ENCODE measurements at places on chromosomes 16 and 17. TPM values are rescaled to one million over a fixed set of nuclear protein-coding genes. Genes with fewer than 3 reads are reported as not detected.

- no peak for DNase-seq
Measured at GRCh38 chr17:44581868-44582267, 24.6 kb downstream of the FZD2 start.

DNA sequence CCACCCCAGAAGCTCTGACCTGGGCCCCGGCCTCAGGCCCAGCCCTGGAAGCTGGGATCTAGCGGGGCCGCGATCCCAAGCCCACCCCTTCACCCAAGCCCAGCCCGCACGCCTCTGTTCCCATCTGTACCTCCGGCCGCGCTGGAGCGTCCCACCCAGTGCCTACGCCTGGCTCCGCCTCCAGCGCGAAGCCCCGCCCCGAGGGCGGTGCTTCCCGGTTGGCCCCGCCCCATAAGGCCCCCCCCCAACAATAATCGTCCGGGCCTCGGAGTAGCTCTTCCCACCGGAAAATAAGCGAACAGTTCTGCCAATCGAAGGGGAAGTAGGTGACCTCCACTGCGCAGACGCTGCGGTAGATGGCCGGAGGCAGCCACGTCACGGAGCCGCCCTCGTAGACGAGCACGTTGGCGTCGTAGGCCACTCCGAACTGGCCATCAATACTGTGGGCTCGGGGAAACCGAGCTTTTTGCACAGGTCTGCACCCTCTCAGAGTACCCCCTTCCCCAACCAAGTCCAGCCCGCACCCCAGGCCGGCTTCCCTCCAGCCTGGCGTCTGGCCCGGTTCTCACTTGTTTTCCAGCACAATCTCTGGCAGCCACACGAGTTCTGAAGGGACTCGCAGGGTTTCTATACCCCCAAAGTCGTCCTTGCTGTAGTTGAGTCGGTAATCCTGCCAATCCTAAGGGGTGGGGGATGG lies 1.1 kb downstream of the CHRNE start:
- no peak for DNase-seq

The FNDC8 gene
- total RNA-seq = not detected

DNA sequence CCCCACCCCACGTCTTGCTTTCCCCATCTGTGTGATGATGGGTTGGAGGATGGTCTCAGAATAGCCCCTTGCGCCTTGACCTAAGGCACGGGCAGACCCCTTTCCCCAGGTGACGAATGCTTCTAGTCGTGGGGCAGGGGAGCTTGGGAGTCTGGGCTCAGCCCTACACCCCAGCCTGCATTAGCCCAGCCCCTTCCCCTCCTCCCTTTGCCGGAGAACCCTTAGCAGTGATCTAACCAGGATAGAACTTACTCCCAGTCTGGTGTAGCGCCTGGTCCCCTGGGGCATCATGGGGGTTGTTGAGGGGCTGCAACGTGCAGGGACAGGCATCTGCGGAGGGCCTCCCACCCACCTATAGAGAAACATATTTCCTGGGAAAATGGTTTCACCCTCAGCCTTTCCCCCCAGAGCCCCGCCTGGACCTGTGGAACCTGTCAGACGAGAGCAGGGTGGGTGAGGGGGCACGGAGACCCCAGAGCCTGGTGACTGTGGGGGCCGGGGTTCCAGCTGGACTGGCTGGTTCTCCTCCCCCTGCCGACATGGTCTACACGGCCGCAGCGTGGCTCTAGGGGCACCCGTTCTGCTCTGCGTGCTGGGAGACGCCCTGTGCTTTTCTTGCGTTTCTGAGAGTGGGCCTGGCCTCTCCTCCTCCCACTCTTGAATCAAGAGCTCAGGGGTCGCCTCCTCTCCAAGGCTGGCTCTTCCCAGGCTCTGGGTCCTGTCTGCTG lies 4.7 kb downstream of the SMTNL2 start:
- DNase-seq = no peak

GRCh38 chr16:1275791-1276579 lies 20.1 kb downstream of the TPSD1 start:
- DNase-seq = no peak

The NOD2 gene
- total RNA-seq = not detected

The C17orf107 gene
- total RNA-seq = 2.4 TPM

The ERN2 gene
- not detected for total RNA-seq

The EPN3 gene
- total RNA-seq = 0.92 TPM

- DNase-seq = no peak
Measured at GRCh38 chr17:29827179-29827578, 102.8 kb downstream of the SSH2 start.

The FBXW10 gene
- not detected for total RNA-seq

The NPIPB12 gene
- 55.3 TPM for total RNA-seq

DNA sequence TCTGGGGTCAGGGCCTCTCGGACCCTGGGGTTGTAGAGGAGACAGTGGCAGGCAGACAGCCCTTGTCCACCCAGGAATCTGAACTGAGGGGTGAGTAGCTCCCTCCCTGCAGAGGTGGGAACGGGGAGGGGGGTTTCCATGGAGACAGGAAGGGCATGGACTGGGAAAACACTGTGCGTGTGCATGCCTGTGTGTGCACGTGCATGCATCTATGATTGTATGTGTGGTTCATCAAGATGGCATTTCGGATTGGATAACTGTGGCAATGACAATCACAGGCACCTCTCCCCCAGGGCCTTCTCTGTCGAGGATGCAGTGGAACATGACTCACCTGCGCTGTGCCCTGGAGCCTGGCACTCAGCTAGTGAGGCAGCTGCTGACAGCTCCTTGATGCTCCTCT lies 6.1 kb upstream of the CD300C start:
- DNase-seq = no peak

The NQO1 gene
- total RNA-seq = 147 TPM

DNA sequence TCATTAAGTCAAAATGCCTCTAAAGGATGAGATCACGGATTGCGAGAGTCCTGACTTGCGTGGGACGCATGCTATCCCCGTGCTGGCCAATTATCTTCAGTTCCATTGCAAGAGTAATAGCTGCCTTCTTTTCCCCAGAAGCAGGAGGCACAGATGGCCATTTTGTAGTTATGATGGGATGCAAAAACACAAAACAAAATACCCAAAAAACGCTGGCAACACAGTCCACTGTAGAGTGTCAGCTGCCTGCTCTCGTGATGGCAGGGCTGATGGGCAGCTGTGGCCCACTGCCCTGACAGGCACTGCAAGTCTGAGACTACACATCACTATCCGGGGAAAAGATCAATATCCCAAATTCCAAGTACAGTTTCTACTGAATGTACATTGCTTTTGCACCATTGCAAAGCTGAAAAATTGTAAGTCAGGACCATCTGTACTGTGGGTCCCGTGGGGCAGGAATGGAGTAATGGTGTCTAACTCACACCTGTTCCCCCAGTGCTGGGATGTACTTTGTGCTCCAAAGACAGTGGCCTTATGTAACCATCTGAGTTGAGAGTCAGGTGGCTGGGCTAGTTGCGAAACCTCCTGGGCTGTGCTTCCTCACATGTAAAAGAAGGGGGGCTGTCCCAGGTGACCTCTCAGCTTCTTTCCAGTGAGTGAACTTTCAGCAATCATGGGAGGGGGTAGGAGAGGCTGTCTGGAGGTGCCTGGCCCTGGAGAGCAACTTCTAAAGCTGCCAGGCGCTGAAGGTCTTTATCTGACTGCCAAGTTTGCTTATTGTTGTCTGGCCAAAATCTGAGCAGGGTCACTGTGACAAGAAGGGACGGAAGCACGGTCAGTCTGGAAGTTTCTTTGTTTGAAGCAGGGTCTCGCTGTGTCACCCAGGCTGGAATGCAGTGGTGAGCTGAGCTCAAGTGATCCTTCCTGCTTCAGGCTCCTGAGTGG lies 4.7 kb downstream of the SLC47A1 start:
- DNase-seq = no peak

DNA sequence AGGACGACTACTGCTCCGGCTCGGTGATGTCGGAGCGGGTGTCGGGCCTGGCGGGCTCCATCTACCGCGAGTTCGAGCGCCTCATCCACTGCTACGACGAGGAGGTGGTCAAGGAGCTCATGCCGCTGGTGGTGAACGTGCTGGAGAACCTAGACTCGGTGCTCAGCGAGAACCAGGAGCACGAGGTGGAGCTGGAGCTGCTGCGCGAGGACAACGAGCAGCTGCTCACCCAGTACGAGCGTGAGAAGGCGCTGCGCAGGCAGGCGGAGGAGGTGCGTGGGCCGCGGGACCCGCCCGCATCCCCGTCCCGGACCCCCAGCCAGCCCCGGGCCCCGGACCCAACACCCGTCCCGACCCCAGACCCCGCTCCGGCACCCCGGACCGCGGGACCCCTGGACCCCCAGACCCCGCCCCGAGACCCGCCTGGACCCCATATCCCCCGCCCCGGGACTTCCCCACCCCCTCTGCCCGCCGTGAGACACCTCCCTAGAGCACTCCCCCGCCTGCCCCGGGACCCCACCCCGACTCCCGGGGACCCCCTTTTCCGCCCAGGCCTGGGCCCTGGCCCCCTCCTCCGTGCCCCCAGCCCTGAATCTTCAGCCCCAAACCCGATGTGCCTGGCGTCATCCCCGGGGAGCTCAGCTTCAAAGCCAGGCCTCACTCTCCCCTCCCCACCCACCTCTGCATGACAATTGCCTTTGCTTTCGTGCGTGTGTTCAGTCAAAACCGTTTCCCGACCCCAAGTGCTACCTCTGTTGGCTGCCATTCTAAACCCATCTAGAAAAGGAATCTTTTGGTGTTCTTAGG lies 594 bp downstream of the MAPK8IP3 start:
- DNase-seq = no peak

The PAGR1 gene
- total RNA-seq = 42.5 TPM

- DNase-seq = no peak
Measured at GRCh38 chr17:57493171-57493570, 236.8 kb downstream of the MSI2 start.

DNA sequence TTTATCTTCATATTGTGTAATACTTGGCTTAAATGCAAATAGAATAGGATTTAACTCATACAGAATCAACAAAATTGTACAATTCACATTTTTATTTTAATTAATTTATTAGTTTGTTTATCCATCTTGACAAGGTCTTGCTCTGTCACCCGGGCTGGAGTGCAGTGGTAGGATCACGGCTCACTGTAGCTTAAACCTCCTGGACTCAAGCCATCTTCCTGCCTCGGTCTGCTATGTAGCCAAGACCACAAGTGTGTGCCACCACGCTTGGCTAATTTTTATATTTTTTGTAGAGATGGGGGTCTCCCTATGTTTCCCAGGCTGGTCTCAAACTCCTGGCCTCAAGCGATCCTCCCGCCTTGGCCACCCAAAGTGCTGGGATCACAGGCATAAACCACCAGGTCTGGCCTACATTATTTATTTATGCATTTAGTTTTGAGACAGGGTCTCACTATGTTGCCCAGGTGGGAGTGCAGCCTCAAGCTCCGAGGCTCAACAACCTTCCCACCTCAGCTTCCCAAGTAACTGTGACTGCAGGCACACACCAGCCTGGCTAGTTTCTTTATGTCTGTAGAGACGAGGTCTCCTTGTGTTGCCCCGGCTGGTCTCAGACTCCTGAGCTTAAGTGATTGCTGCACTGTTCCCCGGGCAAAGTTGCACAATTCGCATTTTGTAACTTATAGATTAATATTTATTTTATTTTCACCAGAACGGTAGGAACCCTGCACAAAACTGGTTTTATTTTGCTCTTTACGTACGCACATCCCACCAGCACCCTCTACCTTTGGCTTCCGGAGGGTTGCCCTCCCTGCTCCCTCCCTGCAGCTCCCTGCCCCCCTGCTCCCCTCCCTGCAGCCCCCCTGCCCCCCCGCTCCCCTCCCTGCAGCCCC lies 4.9 kb downstream of the DPEP1 start:
- no peak for DNase-seq

DNA sequence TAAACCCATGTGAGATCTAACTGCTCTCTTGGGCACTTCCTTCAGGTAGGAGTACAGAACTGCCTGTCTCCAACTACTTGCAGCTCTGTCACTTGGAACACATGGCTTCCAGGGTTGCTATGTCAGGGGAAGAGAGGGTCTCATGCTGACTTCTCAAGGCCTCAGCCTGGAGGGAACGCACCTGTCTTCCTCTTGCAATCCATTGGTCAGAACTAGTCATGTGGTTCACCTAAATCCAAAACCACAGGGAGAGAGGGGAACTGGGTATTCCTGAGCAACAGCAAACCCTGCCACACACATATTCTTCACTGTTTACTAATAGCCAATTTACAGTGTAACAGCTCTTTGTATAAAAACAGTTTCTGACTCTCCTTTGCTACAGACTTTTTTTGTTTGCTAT lies 206.1 kb downstream of the KCNJ2 start:
- DNase-seq = no peak

The C16orf96 gene
- 0.15 TPM for total RNA-seq

- DNase-seq = no peak
Measured at GRCh38 chr17:60173304-60173819, 23.6 kb downstream of the CA4 start.

- DNase-seq = no peak
Measured at GRCh38 chr17:45641541-45641940, 142.6 kb upstream of the CRHR1 start.

GRCh38 chr16:12303653-12304052 lies 327.1 kb downstream of the SNX29 start:
- DNase-seq = no peak
